ENCODE measurements at places on chromosomes 6 and 20.
A peak's percentile ranks its signal among the peaks of the same experiment; 100 is the strongest.

GRCh38 chr6:121932076-121932991 is 467.1 kb upstream of the HSF2 start:
- peak; percentile 6 for DNase-seq

DNA sequence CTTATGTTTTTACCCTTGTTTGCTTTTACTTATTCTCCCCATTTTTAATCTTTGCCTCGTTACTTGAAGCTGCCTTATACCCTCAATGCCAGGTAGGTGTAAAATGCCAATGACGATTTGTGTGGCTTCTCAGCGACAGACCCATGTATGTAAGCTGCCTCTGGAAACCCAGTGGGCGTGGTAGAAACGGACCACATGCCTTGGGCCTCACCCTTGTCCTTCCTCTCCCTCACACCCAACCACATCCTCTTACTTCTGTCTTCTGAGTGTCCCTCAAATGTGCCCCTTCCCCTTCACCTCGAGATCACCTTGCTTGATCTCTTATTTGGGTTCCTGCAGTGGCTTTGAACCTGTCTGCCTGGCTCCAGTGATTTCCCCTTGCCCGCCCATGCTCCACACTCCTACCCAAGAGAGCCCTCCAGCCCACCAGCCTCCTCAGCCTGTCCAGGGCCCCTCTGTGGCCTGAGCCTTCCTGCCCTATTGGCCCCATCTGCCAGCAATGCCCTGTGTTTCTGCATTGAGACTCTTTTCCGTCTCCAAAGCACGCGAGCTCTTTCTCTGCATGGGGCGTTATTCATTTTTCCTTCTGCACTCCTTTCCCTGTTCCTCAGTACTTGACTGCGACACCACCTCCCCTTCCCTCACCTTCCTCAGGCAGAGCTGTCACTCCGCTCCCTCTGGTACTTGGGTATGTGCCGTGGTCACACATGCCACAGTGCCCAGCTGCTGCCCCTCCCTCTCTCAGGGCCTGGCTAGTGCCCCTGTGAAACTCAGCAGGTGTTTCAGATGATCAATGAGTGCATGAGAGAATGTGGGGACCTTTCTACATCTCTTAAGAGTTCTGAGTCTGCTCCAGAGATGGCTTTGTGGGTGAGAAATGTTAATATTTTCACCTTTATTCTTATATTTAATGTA is 115.4 kb downstream of the SLX4IP start:
- DNase-seq, result no peak

GRCh38 chr6:20909621-20910020 is 375.4 kb downstream of the CDKAL1 start:
- DNase-seq, result no peak

DNA sequence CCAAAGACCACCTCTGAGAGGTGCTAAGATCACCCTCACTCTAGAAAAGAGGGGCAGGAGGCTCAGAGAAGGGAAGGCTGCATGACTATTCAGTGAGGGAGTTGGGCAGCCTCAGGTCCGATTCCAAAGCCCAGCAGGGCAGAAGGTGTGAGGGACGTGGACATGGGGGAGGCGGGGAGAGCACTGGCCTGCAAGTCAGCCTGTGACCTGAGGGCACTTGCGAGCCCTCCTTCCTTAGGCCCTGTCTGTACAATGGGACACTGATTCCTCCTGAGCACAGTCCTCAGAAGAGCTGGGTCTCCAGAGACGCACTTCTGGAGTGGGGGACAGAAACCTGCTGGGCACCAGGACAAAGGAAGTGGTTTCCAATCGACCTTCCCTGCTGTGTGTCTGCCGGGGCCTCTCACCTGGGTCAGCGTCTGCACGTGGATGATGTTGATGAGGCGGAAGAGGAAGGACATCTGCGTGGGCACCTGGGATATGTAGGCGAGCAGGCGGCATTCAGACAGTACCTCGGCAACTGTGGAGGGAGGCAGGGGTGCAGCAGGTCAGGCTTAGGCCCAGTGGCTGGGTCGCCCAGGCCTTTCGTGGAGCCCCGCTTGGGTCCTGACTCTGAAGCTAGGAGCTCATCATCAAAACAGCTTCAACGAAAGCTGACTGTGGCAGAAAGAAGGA is 48.5 kb downstream of the MYH7B start:
- no peak for DNase-seq

DNA sequence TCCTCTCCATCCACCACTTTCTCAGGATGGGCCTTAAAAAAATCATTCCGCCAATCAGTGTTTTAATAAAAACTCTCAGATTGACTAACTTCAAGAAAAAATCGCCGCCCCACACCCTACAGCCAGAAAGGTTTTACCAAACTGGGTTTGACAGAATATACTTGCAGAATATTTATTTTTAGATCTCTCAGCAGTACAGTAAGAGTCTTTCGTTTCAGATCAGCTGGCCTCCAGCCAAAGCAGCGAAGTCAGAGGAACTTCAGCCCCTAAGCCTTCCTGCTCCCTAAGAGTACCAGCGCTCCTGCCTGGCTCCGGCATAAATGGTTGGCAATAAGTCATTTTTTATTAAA is 24.7 kb downstream of the TBC1D7 start:
- DNase-seq, result peak; percentile 16

- no peak for DNase-seq
Measured at GRCh38 chr20:62785393-62785792, 10.9 kb upstream of the MRGBP start.

DNA sequence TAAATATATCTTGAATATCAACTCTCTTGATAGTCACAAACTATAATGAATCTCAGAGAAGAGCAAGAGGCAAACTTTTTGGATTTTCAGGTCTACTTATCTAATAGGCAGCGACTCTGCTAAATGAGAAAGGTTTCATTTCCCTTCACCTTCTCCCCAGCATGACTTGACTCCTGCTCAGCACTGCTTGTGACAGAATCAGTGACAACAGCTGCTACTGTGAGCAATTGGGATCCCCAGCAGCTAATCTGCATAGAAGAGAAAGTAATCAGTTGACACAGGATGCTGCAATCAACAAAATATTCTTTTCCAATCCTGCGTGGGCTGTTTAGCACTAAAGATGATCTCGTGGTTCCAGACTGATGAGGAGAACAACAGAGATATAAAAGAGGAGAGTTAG is 205.5 kb downstream of the MMUT start:
- DNase-seq, result no peak
